ENCODE measurements at places on chromosomes 2 and 18.

- DNase-seq = no peak
Measured at GRCh38 chr2:43276962-43277391, 50.6 kb upstream of the ZFP36L2 start.

DNA sequence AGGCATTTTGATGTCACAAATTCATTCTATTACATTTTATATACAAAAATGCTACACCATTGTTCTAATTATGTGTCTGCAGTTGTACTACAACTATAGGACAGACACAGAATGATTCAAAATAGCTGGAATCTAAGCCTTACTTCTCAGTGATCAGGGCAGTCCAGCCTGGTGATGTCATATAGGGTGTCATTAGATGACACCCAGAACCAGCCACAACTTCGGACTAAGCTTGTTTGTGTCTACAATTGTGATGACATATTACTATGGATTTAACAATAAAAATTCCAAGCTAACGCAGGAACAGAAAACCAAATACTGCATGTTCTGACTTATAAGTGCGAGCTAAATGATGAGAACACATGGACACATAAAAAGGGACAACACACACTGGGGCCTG, 31.0 kb downstream of the M1AP start:
- no peak for DNase-seq

- DNase-seq = no peak
Measured at GRCh38 chr18:4639628-4640310, 184.7 kb upstream of the DLGAP1 start.

DNA sequence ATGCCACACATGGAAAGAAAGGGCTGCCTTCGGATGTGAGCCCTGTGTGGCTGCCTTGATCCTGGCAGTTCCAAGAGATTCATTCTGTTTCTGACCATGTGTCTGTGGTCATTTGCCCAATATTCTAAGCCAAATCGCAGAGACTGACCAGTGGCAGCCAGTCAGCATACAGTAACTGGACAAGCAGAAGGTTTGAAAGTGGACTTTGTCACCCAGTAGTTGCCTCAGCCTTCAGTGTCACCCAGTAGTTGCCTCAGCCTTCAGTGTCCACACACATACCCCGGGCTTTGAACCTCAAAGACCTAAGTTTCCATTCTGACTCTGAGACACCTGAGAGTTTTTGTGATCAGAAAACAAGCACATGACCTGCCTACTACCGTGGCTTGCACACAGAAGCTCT, 5.0 kb downstream of the RFX8 start:
- no peak for DNase-seq

- DNase-seq = no peak
Measured at GRCh38 chr18:25310045-25310444, 41.9 kb downstream of the ZNF521 start.

- DNase-seq = no peak
Measured at GRCh38 chr2:110979471-110980338, 141.0 kb upstream of the BCL2L11 start.

- no peak for DNase-seq
Measured at GRCh38 chr2:164551519-164551918, 69.8 kb downstream of the GRB14 start.

DNA sequence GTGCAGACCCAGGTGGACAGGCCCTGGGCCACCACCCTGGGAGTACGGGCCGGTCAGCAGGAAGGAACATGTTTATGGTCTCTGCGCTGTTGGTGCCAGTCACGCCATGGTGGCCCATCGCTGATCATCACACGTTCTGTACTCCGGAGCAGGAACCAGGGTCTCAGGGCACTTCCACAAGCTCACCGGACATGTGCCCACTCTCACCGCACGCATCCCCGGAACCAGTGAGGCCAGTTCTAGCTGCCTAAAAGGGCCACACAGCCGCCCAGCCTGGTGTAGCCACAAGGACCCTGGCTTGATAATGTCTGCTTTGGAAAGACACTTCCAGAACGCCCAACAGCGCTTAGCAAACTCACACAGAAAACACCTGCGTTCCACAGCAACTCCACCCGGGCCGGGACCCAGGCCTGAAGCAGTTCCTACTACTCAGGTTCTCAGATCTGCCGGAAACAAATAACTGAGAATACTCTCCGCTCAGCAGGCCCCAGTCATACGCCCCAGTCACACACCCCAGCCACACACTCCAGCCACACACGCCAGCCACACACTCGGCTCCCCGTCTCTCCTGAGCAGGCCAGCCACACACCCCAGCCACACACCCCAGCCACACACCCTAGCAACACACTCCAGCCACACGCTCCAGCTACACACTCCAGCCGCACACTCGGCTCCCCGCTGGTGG, 123.3 kb downstream of the HDAC4 start:
- DNase-seq = no peak

DNA sequence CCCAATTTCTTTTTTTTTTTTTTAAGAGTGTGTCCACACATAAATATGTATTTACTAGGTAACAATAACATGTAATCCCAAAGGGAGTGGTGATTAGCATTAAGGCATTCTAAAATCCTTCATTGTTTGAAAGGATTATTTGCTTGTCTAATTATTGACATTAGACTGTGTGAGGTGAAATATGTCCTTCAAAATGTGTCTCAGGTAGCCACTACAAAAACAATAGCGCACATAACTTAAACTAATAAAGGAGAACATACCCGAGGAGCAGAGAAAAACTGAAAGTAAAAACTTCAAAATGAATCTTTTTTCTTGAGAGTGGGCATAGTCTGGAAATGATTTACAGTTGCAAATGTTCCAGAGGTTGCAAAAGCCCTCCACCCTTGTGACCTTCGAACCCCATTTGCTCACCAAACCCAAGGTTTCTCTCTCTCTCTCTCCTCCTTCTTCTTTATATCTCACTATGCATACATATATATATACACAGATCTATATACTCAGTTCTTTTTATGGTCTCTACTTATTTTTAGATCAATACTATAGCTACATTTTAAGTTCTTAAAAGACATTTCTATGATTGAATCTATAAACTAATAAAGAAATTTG, 24.4 kb upstream of the FRZB start:
- DNase-seq = no peak

GRCh38 chr2:223828314-223828713, 9.1 kb downstream of the AP1S3 start:
- no peak for DNase-seq

GRCh38 chr18:2173486-2173885, 397.8 kb downstream of the METTL4 start:
- DNase-seq = no peak

DNA sequence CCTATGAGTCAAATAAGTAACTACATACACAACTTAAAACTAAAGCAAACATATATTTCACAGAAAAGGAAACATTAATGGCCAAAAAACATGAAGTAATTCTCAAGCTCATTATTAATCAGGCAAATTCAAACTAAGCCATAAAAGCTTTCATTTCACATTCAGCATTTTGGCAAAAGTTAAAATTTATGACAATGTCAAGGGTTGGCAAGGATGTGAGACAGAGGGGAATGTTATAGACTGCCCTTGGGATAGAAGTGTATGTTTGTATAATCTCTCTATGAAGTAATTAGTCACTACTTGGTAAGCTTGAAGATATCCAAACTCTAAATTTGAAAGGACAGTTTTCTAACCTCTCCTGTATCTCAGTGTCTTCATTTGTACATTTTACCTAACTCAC, 539.4 kb downstream of the RIT2 start:
- no peak for DNase-seq

All from GF-D8 (cell line).